Activated naive CD4-positive, alpha-beta T cell (primary cell): ENCODE measurements at places on chromosomes 6 and 20.

DNA sequence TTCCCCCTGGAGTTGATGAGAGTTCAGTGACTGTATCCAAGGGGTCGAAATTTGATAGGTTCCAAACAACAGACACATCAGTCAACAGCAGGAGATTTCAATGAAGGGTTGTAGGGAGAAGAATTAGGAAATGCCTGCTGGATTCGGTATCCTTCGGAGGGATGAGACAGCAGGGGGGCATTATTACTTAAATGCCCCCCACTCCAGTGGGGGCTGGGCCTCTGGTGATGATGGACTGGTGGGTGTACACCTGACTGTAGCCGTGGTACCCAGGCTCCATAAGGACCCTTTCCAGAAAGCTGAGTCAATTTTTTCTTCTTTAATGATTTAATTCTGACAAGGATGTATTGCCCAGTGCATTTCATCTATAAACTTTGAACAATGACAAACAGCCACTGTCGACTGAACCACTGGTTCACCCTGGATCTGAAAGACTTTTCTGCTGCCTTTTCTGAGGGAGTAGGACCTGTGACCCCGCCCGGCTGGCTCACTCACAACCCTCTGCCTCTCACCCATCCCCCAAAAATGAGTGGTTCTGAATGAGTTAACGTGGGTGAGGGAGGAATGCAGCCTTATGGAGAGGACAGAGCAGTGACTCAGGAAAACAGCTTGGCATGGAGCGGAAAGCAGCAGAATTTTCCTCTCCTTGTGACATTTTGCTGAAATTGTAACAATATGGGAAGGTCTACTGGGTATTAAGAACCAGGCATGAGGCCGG, 41.0 kb downstream of the ZMYND8 start:
- DNase-seq, result no peak

GRCh38 chr20:11249683-11250082, 575.9 kb upstream of the JAG1 start:
- DNase-seq, result no peak

DNA sequence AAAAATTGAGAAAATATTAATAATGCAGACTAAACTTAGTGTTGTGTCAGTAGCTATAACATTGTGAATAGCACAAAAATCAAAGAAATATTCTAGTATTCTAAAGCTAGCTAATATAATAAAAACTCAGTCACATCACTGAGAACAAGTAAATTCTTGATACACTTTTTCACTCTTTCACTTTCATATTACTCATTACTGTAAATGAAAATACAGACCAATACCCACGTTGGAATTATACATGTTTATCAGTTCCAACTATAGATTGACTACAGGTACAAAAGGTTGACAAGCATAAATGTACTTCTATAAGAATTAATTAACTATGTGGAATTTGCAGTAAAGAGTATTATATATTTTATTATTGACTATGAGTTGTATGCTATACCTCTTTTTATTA, 1043.4 kb upstream of the FLRT3 start:
- no peak for DNase-seq

GRCh38 chr6:69974193-69974592, 107.8 kb downstream of the COL19A1 start:
- DNase-seq, result no peak

- no peak for DNase-seq
Measured at GRCh38 chr6:5636210-5637030, 370.3 kb downstream of the NRN1 start.

- no peak for DNase-seq
Measured at GRCh38 chr6:149366267-149366921, 33.7 kb upstream of the SUMO4 start.

DNA sequence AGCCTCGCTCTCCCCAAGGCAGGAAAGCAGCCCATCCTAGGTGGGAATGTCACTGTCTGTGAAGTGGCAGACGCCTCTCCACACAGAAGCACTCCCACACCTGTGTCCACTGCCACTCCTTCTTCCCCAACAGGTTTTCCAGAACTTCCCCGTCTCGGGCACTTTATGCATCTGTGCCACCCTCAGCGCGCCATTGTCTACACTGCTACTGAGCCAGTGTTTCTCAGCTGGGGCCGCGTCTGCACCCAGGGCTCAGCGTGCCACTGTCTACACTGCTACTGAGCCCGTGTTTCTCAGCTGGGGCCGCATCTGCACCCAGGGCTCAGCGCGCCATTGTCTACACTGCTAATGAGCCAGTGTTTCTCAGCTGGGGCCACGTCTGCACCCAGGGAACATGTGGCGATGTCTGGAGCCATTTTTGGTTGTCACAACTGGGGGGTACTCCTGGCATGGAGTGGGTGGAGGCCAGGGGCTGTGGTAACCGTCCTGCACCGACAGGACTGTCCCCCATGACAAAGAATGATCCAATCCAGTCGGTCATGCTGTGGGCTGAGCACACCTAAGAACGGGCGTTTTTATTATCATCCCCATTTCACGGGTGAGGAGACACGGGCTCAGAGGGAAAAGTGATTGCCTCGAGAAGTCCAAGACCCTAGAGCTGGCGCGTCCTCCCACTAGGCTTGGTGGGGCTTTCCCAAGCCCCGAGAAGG, 41.7 kb upstream of the ZBP1 start:
- no peak for DNase-seq

DNA sequence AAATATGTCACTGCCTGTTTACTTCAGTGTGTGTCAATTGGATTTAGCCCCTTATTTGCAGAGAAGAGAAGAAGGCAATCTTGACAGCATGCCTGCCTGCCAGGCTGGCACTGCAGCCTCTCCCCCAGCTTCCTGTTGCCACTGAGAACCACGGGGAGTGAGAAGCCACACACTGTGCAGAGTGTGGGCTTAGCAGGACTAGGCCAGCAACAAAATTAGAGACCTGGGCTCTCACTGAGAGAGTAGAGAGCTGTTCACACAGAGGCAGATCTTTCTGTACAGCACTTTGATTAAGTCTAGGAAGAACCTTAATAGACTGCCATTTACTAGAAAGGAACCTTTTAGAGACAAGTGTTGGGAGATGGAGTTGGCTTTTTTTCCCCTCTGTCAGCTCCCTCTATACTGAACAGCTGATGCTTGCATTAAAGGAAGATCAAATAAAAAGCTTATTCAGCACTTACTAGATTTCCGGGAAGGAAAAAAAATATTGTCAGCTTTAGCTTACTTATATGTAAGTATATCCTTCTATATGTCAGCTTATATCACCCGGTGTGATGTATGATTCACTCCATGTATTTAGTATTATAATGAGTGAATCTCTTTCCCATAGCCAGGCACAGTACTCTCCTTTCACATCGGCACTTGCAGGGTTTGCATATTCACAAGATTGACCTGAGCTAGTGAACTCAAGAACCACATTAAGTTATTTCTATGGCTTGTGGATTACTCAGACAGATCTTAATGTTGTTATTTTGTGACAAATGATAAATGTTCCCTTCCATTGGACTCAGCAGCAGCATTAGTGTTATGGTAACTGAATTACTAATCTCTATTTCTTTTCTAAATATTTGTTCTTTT, 851.0 kb upstream of the EPHA7 start:
- DNase-seq, result no peak

DNA sequence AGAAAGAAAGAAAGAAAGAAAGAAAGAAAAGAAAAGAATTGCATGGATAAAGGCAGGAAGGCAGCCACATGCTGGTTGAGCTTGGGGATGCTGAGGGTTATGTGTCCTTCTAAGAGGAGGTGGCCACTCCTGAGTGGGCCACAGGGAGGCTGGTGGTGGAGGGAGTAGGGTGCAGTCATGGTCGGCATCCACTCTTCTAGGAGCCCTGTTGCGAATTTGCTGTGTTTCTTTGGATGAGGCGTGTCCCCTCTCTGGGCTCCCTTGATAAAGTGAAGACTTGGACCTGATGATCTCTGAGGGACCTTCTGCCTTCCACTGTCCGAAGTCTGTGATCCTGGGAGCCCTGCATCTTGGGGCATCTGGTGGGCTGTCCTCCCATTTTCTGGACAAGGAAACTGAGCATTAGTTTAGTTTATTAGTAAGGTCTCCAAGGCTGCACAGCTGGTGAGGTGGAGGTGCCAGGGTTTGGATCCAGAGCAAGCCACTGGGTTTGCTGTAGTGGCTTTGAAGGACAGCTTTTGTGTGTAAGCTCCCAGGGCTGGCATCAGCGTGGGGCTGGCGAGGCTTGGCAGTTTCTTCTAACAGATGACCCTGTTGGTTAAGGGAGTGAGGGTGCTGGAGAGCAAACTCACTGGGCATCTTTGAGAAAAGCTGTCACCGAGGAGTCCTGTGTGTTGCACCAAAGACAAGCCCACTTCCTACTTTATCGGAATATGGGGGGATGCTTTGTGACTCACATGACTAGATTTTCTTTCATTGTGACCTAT, 4.3 kb downstream of the DLGAP4 start:
- no peak for DNase-seq

DNA sequence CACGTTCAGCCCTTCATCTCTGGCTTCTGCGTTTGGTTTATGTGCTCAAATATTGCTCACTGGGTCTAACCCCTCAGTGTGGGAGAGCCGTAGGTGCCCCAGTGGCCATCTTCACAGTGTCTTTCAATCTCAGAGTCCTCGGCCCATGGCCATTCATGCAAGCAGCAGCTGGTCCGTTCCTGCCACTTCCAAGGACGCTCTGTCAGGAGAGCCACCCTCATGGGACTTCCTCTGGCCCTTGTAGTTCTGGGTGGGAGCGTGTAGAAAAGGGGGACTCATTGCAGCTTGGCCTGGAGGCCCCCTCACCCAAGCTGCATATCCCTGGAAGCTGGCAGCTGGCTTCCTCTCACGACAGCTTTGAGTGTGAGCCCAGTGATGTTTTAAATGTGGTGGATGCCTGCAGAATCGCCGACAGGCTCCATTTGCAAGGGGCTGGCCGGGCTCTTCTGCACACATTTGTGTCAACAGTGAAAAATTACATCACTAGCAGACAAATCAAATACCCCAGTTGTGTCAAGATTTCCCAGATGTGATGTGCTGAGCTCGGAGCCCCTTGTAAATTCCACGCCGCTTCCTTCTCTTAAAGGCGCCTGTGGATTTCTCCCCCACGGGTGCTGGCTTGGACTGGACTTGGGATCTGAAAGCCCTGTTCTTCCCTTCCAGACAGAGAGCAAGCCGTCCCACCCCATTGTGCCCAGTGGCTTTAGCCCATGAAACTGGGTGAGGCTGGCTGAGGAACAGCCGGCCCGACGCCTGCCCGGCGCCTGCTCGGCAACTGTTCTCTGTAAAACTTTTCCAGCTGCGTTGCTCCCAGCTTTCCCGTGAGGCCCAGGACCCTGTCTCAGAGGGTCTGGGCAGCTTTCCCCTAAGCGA, 360.1 kb downstream of the TAF4 start:
- no peak for DNase-seq

DNA sequence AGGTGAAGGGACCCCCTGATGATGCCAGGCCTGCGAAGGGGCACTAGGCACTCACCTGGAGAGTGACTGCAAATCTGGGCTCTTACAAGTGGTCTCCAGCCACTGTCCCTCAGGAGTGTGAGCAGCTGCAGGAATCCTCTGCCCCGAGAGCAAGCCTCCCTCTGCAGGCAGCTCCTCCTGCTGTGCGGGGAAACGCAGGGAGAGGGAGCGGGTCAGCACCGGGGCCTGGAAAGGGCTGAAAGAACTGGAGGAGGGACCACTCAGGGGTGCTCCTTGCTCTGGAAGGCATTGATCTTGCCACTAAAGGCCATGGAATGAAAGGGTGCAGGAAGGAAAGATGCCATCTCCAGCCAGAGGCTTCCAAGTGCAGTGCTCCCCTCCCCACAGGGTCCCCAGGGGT, 168.0 kb downstream of the CDH4 start:
- DNase-seq, result no peak

- no peak for DNase-seq
Measured at GRCh38 chr20:23291575-23292240, 58.9 kb upstream of the NXT1 start.

GRCh38 chr6:114096561-114097172, 125.7 kb upstream of the HDAC2 start:
- DNase-seq, result no peak

GRCh38 chr20:13995841-13996240, 525 bp downstream of the MACROD2 start:
- no peak for DNase-seq

DNA sequence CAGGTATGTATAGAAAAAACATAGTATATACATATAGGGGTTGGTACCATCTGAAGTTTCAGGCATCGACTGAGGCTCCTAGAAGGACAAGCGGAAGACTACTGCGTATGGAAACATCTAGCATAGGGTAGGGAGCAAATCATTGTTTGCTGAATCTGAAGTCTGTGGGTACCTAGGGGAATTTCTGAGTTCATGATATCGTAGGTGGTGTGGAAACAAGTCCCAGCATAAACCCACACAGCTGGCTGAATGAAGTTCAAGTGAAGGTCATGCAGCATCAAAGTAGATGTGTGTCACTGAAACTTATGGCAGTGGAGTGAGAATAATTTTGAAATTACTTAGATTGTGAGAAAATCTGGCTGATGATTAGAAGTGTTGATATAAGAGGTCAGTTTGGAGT, 39.4 kb downstream of the MAP7 start:
- no peak for DNase-seq

DNA sequence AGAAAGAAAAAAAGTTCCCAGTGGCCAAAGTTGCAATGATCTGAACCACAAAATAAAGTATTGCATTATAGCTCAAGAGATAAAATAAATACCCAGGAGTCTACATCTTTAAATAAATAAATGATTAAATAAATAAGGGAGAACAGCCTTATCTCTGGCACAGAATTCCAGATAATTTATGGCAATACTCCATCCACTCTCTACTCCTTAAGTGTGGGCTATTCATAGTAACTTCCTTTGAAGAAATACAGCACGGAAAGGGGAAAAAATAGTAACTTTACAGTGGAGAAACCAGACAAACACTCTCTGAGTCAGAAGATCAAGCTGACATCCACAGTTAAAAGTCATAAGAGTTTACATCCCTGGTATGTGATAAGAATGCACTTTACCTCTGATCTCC, 11.6 kb downstream of the AURKA start:
- DNase-seq, result no peak

GRCh38 chr20:23002276-23002675, 32.8 kb upstream of the SSTR4 start:
- no peak for DNase-seq

GRCh38 chr6:3751730-3752530, 417 bp upstream of the PXDC1 start:
- DNase-seq, result peak; percentile 7

DNA sequence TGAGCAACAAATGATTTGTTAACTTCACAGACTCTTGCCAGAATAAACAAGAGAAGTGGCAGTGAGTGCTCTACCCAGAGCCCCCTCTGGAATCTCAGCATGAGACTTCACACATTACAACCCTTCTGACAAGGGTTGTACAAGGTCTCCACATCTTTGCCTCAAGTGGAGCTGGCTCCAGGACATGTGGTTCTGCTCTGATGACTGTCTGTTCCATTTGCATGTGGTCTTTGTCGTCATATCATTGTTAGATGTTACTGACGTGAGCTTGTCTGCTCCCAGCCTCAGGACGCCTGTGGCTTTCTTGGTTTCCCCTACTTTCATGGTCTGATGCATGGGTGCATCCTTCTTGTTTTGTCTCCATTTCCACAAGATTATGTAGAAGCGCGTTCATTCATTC, 115.0 kb downstream of the SLC24A3 start:
- DNase-seq, result no peak

DNA sequence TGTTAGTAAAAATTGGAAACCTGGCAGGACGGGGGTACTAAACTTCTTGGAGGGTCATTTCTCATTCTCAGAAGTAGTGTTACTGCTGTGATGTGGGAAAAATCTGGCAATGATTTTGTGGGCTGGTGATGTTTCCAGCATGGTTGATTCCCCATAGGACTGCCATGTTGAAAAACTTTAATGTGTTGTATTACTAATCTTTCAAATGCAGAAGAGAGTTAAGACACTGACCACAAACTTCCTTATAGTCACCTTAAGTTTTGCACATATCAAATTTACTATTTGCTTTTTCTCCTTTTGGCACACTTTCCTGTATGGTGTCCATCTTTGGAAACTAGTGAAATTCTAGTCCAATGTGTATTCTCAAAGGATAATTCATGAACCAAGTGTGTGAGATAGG, 236.2 kb upstream of the TAB2 start:
- no peak for DNase-seq
